ENCODE measurements at places on chromosomes 7 and 10.

GRCh38 chr7:44891791-44892190 lies 6.5 kb upstream of the PURB start:
- no peak for DNase-seq

- no peak for DNase-seq
These were observed 67.7 kb upstream of the KMT2E start for GRCh38 chr7:104946338-104946737.

DNA sequence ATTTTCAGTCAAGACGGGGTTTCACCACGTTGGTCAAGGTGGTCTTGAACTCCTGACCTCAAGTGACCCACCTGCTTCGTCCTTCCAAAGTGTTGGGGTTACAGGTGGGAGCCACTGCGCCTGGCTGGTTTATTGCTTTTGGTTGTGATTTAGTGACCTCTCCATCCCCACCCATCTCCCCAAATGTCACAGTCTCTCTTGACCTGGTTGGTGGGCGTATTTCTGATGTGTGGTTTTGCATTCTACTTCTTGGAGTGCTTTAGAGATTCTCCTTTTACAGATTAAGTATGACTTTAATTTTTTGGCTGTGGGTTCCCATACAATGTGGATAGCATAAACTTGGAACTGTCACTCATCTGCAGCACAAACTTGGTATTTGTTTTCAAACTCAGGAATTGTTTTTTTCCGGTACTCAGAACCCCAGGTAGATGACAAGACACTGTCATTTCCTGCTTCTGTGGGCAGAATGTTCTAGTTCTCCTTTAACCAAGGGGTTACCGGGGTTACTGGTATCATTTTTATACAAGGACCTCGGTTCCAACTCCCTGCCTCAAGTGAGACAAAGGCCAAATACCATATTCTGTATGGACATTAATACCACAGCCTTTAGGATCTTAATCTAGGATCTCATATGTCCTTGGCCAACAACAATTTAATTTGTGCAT lies 50.5 kb downstream of the MRC1 start:
- peak; percentile 16 for DNase-seq

DNA sequence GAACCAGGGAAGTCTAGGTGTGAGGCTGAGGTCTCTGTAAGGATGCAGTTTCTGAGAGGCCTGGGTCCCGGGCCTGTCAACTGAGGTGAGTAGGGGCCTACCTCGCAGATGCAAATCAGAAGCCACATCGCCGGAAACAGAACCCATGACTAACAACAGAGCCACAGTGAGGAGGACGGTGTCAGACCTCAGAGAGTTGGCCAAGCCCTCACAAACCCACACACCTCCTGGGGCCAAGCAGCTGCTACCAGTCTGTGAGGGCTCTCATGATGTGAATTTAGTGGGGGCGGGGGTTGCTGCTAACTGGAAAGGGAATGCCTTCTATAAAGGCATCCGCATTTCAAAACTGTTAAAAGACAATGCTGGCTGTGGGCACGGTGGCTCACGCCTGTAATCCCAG lies 103.0 kb downstream of the COBL start:
- DNase-seq = no peak

DNA sequence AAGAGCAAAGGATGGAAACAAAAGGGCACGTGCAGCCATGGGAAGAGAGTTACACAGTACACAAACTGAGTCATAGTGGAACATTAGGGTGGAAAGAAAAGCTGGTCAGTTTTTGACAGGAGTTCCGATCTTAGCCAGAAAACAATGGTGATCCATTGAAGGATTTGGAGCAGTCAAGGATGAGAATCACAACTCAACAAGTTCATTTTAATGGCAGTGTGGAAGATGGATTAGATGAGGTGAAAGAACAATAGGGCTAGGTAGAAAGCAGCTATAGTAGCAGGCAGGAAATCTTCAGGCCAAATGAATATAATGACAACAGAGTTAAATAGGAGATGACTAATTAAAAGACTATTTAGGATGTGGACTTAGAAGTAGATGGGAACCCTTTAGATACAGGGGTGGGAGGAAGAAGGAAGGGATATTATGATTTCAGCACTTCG lies 136.3 kb downstream of the DOCK4 start:
- DNase-seq = no peak

GRCh38 chr7:16630654-16631053 lies 14.9 kb downstream of the ANKMY2 start:
- no peak for DNase-seq

GRCh38 chr7:78198756-78199155 lies 400.2 kb downstream of the PHTF2 start:
- no peak for DNase-seq

- no peak for DNase-seq
These were observed 226.5 kb downstream of the FANK1 start for GRCh38 chr10:126122881-126123280.

- no peak for DNase-seq
These were observed 33.6 kb downstream of the ZCCHC24 start for GRCh38 chr10:79411546-79412495.

DNA sequence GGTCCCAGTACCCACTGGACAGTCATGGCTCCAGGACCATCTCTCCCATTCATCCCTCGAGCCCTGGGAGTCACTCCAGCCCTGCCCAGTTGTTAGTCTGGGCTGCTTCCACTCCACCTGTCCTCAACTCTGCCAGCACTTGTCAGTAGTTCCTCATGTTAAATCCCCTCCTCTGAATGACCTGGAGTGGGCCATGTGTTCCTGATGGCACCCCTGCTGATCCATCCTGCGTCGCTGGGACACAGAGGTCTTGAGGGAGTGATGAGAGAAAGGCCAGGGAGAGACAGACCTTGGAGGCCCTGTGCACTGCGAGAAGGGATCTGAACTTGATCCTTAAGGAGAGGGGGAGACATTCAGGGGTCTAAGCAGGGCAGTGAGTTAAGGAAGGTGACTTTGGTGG lies 174.9 kb downstream of the GRID1 start:
- no peak for DNase-seq

GRCh38 chr7:44448922-44449583 lies 41.4 kb downstream of the NUDCD3 start:
- no peak for DNase-seq

Measured in CD4-positive, alpha-beta T cell treated with Interleukin-2 at 100 ng/mL for 4 hours (primary cell).